ENCODE measurements at places on chromosomes 6 and 20.

DNA sequence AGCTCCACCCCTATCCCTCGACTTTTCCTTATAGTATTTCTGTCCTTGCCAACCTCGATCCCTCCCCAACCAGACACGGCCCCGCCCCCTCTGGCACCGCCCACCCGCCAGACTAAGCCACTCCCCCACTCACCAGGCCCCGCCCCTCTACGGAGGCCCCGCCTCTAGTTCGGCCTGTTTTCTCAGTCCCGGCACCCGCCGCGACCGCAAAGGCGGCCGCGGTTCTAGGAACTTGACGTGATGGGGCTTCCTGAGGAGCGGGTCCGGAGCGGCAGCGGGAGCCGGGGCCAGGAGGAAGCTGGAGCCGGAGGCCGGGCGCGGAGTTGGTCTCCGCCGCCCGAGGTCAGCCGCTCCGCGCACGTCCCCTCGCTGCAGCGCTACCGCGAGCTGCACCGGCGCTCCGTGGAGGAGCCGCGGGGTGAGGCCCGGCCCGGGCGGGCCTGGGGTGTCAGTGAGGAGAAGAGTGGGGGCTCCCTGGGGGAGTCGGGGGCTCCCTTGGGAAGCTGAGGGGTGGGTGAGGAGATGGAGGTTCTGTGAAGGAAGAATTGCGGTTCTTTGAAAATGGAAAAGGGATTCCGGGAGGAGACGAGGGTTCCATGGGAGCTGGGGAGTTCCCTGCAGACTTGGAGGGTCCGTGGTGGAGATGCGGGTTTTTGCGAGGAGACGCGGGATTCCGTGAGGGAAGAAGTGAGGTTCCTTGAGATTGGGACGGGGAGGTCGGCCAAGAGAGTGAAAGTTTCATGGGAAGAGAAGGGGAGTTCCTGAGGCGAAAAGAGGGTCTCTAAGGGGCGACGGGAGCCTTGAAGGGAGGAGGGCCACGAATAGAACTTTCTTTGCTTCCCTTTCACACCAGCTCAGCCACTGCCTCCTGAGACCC lies at the start of gene ACSS2:
TSS of gene ACSS2 (plus strand) at position 207 of the 877 bp plus-strand sequence. CDS start at position 241, 34 bp downstream.
- no peak for DNase-seq

- DNase-seq = no peak
These were observed 60.9 kb upstream of the MAP7 start for GRCh38 chr6:136611133-136611532.

DNA sequence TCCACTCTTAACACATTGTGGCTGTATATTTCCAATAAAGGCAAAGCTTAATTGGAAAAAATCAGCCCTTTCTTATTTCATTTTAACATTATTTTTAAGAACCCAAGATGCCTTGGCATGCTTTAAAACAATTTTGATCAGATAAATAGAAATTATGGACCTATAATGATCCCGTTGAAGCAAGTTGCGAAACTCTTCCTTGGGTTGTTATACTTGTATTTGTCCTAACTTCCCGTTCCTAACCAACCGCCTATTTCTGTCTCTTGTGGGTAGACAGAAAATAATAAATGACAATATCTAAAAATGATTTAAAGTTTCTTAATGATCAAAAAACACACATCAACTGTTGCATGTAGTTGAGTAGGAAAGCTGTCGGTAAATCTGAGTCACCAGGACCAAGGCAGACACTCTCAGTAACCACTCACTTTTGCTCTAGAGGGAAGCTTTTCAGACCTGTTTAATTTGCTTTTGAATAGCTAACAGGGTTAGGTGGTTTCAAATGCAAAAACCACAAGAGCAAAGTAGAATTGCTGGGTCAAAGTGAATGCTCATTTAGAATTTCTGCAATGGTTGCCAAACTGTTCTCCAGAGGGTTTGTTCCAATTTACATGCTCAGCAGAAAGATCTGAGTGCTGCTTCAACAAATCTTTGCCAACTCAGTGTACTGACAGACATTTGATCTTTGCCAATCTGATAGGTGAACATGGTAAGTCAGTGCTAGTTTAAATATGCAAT lies 34.2 kb upstream of the KCNK5 start:
- DNase-seq = peak; percentile 27

DNA sequence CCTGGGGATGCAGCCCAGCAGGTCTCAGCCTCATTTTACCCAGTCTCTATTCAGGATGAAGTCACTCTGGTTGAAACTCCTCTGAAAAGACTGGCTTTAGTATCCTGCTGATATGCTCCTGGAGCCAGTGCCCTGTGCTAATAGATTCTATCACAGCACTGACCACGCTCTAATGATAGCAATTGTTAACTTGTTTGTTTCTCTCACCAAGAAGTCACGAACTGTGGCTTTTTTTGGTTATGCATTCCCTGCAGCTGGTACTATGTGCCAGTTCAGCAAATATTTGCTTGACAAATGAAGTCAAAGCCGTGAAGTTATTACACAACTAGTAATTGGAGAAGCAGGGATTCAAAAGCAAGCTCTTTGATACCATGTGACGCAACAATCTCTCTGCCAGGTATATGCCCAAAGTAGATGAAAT lies 754.6 kb downstream of the KIF16B start:
- DNase-seq = no peak

DNA sequence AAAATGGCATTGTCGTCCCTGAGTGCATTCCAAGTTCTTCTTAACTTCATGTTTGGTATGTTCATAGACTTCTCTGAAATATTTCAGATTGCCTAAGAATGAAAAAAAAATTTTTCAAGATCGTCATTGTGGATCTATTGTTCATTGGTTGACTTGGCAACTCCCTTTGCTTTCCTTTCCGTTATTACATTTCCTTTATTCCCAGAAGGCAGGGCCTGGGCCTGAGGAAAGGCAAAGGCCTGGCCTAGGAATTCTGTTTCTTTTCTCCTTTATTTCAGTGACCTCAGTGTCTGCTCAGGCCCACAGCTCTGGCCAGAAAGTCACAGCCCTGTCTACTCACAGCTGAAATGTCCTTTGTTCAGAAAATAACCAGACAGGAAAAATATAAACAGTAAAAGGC lies 401.6 kb upstream of the PLCB4 start:
- DNase-seq = no peak

- no peak for DNase-seq
These were observed 41.3 kb upstream of the QKI start for GRCh38 chr6:163373240-163373639.

DNA sequence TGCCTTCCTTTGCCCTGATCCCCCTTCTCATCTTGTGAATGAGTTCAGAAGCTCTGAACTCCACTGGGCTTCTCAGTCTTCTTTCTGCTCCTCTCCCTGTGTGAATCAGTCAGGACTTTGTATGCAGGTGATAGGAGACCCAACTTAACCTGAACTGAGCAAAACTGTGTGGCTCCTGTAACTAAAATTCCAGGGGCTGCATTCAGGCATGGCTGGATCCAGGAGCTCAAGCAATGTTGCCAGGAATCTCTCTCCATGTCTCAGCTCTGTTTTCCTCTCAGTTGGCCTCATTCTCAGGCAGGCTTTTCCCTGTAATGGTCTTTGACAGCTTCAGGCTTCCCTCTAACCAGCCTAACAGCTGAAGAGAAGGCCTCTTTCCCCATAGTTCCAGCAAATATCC lies 50.9 kb upstream of the ZNFX1 start:
- no peak for DNase-seq

DNA sequence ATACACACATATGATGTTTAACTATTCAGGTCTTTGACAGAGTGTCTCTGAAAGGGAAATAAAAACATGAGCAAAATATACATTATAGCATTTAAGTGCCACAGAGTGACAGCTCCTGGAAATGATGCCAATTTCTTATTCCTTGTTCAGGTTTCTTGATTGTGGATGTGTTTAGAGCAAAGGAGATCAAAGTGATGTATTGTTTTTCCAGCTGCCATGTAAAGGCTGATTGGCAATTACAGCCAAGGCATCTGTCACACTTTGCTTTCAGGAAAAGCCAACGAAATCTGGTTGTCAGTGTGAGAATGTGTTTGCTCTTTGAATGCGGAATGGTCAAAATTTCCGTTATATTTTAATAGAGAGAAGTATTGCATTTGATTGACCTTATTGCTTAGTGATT lies 347.8 kb upstream of the FLRT3 start:
- no peak for DNase-seq

GRCh38 chr20:45946149-45946970 lies 11.9 kb downstream of the PCIF1 start:
- peak; percentile 84 for DNase-seq

GRCh38 chr6:18235524-18235923 lies 28.8 kb downstream of the DEK start:
- DNase-seq = no peak

DNA sequence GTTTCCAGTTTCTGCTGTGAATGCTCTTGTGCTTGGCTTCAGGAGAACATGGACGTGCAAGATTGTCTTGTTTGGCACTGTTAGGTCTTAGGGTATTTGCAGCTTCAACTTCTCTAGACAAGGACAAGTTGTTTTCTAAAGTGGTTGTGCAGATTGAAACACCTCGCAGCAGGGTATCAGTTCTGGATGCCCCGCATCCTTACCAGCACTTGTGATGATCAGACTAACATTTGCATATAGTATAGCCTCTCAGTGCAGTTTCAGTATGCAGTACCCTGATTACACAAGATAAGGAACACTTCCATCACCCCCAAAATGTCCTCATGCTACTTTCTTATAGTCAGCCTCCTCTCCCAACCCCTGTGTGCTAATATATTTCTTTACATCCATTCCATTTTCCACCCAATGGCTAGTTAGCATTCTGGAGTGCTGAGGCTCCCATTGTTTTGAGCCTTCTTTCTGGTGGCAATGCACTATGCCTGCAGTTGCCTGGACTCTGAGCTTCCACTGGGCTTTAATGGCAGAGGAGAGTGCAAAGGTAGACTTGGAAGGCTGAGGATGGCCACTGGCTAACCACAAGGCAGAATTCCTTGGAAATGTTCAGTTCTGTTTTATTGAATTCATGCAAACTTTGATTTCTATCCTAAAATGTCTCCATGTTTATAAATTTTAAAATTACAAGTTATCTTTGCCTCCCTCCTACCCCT lies 35.4 kb downstream of the KIF3B start:
- no peak for DNase-seq

DNA sequence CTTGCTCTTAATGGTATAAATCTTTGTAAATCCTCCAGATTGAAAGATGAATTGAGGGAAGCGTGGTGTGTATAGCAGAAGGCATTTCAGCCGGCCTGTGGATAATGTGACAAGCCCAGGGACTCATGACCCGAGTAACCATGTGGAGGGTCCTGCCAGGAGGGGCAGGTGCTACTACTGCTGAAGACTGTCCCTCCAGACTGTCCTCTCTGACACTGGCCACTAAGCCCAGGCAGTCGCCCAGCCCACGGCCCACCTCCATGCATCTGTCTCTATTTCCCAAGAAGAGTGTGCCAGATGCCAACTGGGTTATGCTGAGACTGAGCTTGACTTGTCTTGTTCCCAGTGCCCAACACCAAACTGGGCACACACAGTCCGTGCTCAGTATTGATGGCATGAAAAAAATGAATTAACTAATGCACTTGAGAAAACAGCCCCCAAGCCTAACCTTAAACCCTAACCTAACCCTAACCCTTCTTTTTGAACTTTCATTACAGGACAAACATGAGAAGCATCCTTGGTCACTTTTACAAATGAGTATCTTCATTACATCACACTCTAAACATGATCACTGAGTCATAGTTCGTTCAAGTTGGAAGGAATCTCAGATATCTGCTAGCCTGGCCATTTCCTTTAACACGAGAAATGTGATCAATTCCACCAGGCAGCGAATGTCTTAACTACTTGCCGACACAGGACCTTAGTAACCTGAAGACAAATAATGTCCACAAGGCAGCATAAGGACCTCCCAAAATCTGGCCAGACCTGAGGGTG lies 182.2 kb upstream of the RREB1 start:
- DNase-seq = no peak

GRCh38 chr6:87150406-87150805 lies 5.0 kb upstream of the ZNF292 start:
- DNase-seq = no peak

DNA sequence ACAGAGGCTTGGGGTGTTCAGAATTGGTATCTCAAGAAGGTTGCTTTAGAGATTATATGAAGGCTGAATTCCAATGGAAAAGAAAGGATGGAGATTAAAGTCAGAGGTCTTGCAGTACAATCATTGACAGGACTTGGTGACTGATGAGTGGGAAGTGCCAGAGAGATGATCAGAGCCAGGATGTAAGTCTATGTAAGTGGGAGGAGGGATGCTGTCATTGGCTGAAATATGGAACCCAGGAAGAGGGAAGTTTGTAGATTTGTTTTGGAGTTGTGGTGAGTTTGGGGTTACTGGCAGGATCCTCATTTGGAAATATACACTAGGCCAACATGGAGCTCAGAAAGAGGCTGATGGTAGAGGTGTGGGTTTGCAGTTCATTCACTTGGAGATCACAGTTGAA lies 23.8 kb upstream of the TNFAIP3 start:
- DNase-seq = no peak

DNA sequence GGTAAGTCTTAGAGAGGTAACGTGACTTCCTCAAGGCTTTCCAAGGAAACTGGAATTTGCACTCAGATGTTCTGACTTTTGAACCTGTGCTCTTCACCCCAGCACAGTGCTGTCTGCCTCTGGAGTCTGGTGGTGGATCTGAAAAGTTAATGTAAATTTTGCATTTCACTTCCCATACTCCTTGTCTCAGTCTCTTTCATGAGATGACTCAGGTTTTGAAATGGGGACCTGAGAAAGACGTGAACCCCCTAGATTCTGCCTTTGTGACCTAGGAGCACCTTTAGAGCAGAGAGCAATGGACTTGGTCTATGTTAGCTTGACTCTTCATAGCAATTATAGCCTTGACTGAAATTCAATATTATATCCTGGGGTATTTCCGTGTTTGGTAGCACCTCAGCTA lies 223.0 kb downstream of the QKI start:
- DNase-seq = no peak

GRCh38 chr6:166313255-166314070 lies 5.3 kb upstream of the PRR18 start:
- no peak for DNase-seq

- no peak for DNase-seq
These were observed 28.1 kb upstream of the RALGAPA2 start for GRCh38 chr20:20740541-20740940.

- no peak for DNase-seq
These were observed 487.4 kb downstream of the HAO1 start for GRCh38 chr20:7452890-7453289.

DNA sequence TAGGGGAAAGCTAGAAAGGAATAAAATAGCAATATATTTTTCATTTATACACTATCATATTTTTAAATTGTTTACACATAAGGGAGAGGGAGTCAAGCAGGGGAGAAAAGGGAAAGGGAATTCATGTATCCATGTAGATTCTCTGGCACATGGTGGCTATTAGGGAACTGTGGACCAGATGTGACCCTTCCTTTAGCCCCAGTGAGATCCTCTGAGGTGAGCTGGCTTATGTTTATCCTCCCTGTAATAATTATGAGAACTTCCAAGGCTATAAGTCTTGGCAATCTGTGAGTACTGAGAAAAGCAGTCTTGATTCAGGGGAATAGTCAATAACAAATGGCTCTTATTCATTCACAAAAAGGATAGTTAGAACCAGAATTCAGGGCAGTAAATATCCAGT lies 42.6 kb downstream of the TSBP1 start:
- no peak for DNase-seq

DNA sequence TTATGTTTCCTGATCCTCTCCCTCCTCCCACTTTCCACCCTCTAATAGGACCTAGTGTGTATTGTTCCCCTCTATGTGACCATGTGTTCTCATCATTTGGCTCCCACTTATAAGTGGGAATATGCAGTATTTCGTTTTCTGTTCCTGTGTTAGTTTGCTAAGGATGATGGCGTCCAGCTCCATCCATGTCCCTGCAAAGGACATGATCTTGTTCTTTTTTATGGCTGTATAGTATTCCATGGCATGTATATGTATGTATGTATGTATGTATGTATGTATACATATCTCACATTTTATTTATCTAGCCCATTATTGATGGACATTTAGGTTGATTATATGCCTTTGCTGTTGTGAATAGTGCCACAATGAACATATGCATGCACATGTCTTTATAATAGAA lies 188.7 kb downstream of the RFPL4B start:
- DNase-seq = no peak
